ENCODE measurements at places on chromosomes 7 and 10.

DNA sequence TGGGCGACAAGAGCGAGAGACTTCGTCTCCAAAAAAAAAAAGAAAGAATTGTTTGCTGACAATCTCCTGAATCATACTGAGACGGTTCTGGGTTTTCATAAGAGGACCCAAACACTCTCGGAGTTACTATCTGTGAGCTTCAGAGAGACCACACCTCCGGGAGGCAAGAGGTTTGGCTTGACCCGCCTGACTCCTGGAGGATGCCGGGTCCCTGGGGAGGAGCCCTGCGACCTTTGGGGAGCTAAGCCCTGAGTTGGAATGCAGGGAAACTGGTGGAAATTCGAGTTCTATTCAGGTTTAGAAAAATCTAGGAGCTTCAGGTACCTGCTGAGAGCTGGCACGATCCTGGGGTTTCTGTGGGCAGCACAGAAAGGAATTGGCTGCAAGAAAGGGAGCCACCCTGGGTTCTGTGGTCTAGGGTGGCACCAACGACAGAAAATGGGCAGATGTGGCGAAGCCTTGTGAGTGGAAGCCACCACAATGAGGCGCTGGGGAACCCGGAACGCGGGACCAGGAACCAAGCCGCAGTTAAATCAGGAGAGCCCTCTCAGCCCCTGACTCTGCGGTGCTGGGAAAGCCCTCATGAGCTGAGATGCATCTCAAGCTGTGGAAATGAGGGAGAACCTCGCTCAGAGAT, 21.9 kb upstream of the GATAD1 start:
- no peak for DNase-seq

- no peak for DNase-seq
Observed at GRCh38 chr7:74181821-74182220, 7.7 kb downstream of the EIF4H start.

DNA sequence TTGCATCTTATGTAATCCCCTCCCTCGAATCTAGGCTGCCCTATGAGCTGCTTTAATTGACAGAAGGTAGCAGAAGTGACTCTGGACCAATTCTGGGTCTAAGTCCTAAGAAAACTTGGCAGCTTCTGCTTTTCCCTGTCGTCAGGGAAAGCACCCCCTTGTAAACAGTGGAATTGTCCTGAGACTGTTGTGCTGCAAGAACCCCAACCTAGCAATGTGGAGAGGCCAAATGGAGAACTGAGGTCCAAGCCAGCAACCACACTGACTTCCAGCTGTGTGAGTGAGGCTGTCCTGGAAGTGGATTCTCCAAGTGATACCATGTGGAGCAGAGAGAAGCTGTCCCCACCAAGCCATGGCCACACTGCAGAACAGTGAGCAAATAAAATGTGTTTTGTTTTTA, 75.5 kb downstream of the ARHGAP22 start:
- no peak for DNase-seq

DNA sequence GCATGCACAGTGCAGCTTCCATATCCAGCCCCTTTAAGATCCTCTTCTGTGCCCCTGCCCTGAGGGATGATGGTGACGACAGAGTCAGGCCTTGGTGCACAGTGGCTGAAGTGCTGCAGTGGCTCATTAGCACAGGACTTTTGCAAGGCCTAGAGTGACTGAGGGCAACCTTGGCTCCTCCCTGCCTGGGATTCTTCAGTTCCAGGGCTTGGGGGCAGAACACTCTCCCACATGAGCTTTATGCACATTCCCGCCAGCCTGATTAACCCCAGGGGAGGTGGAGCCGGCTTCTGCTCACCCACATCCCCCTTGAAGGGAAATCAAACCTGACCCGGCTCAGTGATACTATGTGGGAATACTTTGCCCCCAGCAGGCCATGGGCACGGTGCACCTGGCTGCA, 253.4 kb downstream of the GALNT17 start:
- no peak for DNase-seq

- no peak for DNase-seq
Observed at GRCh38 chr7:127996253-127997071, 34.8 kb downstream of the LRRC4 start.

- DNase-seq, result no peak
Observed at GRCh38 chr7:44265728-44266127, 59.7 kb downstream of the CAMK2B start.

DNA sequence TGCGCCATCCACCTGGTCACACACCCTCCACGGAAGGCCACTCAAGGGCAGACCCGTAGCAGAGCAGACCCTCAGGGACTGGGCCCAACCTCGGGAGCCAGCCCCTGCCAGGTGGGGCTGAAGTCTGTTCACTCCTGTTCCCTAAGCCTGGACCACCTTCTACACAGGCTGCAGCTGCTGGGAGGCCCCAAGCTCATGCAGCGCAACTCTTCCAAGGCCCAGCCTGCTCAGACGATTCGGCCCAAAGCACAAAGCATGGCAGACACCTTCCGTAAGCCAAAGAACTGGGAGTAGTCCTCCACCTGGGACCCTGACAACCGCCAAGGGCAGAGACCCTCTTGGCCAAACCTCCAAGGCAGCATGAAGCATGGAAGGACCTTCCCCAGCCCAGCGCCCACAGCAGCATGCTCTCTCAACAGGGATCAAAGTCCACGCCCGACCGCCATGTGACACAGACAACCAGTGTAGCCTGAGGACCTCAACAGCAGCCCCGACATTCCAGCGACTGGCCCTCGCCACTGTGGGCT, 11.5 kb downstream of the SHH start:
- no peak for DNase-seq

GRCh38 chr10:70430493-70431445, 10.7 kb downstream of the NODAL start:
- DNase-seq, result no peak

GRCh38 chr10:15884447-15884846, 24.1 kb upstream of the MINDY3 start:
- no peak for DNase-seq

- DNase-seq, result no peak
Observed at GRCh38 chr7:25894002-25894901, 257.7 kb upstream of the NFE2L3 start.

- DNase-seq, result no peak
Observed at GRCh38 chr10:97017474-97017903, 168.3 kb downstream of the SLIT1 start.

DNA sequence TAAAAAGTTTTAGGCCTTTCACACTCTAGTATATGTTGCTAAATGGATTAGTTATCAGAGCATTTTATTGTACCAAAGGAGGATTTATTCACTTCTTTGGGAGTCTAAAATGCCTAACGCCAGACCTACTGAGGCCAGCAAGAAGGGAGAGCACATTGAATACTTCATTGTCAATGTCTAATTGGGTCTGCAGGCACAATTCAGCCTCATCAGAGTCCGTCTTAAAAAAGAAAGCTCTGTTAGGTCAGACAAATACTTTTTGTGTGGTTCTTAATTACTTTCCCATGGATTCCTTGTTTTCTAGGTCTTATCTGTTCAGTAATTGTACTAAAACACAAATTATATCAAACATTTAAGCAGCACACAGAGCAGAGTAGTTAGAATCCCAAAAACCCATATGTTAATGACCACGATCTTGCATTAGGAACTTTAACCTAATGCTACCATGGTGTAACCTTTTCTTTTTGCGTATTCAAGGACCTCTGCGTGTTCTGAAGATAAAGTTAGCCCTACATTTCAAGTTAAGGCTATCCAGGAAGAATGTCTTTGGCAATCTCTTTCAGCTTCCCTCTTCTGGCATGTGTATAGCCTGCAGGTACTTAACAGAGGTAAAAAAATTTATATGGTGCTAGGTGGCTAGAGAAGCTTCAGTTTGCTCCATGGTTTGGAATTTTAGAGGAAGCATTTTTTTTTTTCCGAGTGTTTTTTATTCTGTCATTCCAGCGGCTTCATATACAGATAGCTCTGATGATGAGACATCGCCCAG, 45.7 kb upstream of the STRIP2 start:
- no peak for DNase-seq

- DNase-seq, result no peak
Observed at GRCh38 chr10:19791032-19791431, 25.2 kb upstream of the PLXDC2 start.

DNA sequence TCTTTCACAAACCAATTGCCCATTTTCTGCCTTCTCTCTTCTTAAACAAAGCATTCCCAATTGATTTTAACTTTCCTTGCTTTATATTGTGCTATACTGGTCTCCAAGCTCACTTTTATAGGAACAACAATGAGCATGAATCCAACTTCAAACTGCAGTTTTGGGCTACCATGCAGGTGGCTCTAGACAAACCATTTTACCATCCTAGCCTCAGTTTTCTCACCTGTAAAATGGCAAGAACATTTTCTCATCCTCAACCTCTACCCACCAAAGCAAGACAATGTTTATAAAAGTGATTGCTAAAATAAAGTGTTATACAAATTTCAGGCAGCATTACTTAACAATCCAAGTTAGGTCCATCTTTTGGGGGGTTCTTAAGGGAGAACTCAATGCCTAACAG, 66.8 kb upstream of the ASAH2 start:
- no peak for DNase-seq

GRCh38 chr10:4436103-4436502, 389.9 kb upstream of the AKR1E2 start:
- DNase-seq, result no peak

DNA sequence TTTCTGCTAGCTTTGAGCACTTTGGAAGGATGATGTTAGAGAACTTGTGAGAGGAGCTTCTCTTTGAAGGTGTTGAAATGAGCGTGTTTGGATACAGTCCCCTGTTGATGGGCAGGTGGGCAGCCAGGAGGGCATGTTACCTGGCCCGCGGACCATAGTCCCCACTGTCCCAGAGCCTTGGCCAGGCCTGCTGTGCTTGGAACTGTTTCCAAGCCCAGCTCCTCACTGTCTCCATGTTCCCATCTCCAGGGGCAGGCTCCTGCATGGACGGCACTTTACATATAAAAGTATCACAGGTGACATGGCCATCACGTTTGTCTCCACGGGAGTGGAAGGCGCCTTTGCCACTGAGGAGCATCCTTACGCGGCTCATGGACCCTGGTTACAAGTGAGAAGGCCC, 27.2 kb upstream of the TRIM8 start:
- DNase-seq, result no peak

- no peak for DNase-seq
Observed at GRCh38 chr7:5222841-5223411, 32.9 kb downstream of the WIPI2 start.
